ENCODE measurements at places on chromosomes 4 and X.
A peak's percentile ranks its signal among the peaks of the same experiment; 100 is the strongest.

GRCh38 chr4:7134737-7135388 is 57.5 kb upstream of the SORCS2 start:
- DNase-seq: peak; percentile 71

GRCh38 chrX:63740382-63740781 is 44.6 kb downstream of the ARHGEF9 start:
- no peak for DNase-seq

DNA sequence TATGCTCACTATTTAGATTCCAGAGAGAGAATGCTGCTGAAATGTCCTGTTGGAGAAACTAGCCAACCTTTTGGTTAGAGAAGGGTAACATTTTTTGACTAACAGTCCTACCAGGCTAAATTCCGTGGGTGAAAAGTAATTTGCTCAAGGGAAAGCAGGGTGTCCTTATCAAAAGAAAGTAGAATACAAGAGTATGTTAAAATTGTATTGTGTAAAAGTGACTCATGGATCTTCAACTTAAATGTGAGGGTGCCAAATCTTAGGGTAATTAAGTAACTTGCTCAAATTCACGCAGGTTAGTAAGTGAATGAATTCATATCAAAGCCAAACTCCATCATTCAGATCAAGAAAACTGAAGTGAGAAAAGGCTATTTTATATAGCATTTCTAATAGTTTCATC is 81.7 kb downstream of the PCDH7 start:
- DNase-seq: no peak

- no peak for DNase-seq
Measured at GRCh38 chr4:68383115-68383514, 33.2 kb upstream of the YTHDC1 start.

GRCh38 chr4:95248720-95249425 is 299.9 kb downstream of the UNC5C start:
- DNase-seq: no peak

GRCh38 chrX:110346681-110347080 is 12.0 kb upstream of the RTL9 start:
- DNase-seq: peak; percentile 31

GRCh38 chrX:74318672-74319071 is 14.7 kb downstream of the ZCCHC13 start:
- no peak for DNase-seq

GRCh38 chr4:181645489-181645888 is 597.7 kb upstream of the TENM3 start:
- no peak for DNase-seq

DNA sequence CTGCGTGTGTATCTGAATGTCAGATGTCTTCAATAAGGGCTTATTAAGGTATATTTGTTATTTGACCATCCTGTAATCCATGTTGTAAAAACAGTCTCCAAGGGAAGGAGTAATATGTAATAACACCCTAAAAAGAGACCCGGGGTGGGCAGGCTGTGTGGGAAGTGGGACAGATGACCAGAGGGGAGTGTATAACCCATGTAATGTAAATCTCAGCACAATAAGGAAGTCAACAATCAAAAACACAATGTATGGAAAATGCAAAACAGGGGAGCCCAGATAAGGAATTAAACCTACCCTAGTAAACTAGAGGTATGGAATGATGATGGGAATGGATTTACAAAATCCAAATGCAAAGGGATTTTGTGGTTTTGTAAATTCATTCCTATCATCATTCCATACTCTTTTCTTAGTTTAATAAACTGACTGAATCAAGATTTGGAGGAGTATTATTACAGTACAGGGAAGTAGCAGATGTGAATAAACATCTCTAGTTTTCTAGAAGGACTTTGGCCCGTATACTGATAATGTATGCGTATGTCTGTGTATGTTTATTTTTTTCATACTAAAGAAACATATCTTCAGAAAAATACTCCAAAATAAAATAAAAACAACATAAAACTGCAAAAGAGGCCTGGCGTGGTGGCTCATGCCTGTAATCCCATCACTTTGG is 15.7 kb upstream of the ENPEP start:
- DNase-seq: no peak

DNA sequence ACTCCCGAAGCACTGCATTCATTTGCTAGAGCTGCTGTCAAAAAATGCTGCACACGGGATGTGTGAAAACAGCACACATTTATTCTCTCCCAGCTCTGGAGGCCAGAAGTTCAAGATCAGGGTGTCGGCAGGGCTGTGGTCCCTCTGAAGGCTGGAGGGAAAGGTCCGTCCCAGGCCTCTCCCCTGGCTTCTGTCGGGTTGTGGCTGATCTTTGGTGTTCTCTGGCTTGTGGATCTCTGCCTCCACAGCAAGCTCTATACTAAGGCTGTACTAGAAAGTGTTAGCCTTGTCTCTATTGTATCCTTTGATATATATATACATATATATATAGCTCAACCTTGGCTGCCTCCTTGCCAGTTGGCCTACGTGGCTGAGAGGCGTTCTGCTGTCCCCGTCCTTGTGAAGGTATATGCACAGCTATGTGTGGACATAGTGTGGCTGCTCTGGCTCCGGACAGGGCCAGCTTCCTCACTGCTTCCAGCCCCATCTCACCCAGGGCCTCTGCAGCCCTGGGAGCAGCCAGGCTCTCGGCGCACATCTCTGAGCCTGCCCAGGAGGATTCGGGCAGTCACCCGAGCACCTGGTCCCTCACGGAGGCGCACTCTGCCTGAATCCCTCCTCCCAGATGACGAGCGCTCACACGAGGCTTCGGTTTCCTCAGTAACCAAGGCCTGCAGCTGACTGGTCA is 15.0 kb upstream of the DUSP9 start:
- DNase-seq: no peak

DNA sequence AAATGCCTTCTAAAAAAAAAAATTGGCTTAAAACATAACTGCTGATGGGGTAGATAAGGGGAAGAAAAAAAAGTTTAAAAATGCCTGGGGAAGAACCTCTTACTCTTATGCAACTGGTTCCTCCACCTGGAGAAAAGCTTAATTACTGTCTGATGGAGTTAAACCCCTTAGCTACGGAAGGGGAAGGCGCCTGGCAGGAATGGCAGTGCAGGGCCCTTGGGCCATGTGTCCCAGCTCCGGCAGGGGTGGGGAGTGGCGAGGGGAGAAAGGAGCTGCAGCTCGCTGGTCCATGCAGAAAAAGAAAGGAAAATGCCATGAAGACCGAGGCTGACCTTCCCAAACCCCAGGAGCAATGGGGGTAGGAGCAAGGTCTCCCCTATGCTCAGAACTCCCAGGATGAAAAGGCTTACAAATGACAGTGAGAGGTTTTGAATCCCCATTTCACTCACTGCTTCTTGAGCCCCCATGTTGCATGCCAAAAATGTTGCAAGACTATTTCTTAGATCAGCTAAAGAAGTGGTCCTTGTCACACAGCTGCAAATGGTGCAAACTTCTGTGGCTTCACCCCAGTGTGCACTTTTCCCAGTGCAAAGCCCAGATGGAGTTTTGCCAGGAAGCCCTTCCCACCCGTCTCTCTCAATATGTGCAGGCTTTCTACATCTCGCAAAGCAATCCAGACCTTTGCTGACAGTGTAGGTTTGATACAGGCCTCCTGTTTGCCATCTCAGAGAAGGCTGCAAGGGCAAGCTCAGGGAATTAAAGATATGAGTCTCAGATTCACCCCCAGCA is 204.8 kb upstream of the CT83 start:
- no peak for DNase-seq

GRCh38 chr4:15925830-15926229 is 12.7 kb downstream of the FGFBP1 start:
- no peak for DNase-seq

DNA sequence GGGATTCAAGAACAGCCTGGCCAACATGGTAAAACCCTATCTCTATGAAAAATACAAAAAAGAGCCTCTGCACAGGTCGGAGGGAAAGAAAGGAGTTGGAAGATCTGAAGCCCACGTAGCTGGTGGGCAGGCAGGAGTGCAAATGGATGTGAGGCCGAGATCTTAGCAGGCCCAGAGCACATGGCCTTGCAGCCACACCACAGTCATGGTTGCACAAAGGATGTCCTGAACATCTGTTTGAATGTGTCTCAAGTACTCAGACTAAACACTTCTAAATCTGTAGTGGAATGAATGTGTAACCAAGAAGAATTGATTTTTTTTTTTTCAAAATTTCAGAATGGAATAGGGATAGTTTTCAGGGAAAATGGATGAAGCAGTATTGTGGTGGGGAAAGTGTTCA is 10.8 kb downstream of the CA5B start:
- no peak for DNase-seq

GRCh38 chr4:132427125-132427524 is 722.0 kb upstream of the PCDH10 start:
- no peak for DNase-seq

- no peak for DNase-seq
Measured at GRCh38 chr4:83209419-83209818, 75.2 kb downstream of the COQ2 start.

GRCh38 chrX:30659421-30659820 is 6.2 kb downstream of the GK start:
- no peak for DNase-seq

- no peak for DNase-seq
Measured at GRCh38 chr4:119049342-119049741, 86.3 kb upstream of the MYOZ2 start.

DNA sequence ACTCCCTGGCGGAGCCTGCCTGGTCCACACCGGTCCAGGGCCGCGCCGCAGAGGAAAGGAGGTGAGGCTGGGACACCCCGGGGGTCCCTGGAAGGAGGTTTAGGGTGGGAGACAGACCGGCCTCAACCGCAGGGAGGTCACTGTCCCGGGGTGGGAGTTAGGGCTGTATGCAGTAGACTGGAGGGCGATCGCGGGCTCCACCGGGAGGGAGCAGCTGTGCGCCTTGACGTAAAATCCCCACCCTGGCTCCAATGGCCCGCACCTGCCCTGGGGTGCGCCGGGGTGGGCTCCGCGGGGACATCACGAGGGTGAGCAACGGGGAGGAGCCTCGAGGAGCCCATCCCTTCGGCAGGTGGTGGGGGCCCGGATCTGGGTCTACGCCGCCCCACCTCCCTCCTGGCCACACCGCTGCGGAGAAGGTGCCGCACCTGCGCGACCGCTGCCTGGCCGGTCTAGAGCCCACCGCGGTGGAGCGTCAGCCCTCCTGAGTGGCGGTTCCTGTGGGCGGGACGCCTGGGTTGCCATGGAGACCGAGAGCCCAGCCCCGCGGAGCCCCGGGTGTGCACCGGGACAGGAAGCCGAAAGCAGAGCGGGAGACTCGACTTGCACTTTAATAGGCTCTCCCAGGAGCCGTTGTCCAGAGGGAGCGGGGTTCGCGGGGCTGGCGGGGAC is 105.1 kb downstream of the ADRA2C start:
- no peak for DNase-seq

DNA sequence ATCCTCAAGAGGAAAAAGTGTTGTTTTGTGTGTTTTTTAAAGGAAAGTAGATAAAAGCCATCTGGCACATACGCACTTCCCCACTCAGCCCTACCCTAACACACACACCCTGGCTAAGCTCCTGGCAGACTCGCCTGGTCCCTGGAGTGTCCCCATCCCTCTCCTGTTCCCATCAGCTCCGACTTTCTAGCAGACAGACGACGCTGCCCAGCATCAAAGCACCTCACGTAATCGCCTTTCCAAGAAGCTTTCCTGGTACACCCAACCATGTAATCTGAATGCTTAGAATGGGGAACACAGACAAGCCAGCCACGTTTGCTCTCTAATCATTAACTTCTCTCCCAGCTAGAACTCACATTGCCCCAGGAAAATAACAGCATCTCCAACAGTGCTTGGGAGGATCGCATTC is 116.2 kb downstream of the AFAP1 start:
- peak; percentile 87 for DNase-seq

DNA sequence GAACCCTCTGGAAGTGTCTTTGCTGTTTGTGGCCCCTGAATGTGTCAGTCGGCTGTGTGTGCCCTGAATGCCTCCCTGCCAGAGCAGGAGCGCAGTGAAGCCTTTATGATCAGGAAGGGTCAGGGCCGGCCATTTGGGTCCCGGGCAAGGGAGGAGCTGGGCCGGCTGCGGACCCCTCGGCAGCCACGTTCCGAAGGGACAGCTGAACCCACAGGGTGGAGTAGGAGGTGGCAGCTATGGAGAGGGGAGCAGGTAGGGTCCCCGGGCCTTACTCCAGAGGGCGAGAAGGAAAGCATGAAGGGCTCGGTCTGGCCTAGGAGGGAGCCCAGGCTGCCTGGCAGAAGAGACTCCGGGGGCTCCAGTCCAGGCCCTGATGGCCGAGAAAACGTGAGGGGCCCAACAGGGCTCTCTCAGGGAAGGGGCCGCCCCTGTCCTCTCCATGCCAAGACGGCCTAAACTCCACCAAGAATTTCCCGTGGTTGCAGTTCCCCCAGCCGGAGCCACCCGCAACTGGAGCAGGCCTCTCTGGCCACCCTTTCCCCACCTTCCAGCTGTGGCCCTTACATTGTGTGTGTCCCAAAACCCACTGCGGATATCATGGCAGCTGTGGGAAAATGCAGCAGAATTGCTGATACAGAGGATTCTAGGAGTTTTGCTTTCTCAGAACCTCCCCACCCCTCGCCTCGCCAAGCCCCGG is 182.2 kb upstream of the STK26 start:
- no peak for DNase-seq

DNA sequence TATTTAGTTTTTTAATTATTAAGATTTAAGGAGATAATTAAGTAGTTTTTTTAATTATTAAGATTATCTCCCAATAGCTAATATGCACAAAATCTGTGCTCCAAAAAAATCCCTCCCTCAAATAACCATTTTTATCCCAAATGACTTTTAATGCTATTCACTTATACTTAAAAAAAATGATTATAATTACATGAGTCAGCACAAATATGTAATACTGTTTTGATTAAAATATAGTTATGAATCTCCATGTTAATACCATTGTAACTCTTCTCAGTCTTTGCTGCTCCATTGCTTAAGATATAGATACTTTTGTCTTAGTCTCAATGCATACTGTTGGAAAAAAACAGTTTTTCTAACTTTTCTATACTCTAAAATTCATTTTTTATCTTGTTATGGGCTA is 1121.1 kb upstream of the ADGRL3 start:
- DNase-seq: no peak

DNA sequence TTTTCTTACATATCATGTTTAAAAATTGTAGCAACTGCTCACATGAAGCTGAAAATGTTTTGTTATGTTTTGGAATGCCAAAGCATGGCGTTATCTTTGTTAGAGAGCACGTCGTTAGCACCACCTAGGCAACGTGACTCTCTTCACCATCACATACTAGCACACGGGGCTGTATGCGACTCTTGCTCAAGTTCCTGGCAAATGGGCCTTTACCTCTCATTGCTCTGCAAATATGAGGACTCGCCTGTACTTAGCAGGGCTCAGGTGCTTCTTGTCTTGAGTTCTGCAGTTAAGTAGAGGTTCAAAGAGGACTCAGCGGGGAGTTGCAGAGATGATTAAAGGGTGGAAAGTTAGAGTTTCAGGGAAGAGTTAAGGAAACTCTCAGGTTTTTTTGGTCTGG is 59.4 kb downstream of the CLCN4 start:
- DNase-seq: no peak

- peak; percentile 98 for DNase-seq
Measured at GRCh38 chr4:68349649-68350360, at the start of gene YTHDC1. YTHDC1 (minus strand) TSS chr4:68350090; CDS start chr4:68349753, 337 bp downstream.

GRCh38 chr4:176274441-176274840 is 5.4 kb upstream of the ASB5 start:
- DNase-seq: no peak

- DNase-seq: no peak
Measured at GRCh38 chr4:3744901-3745300, 21.3 kb upstream of the ADRA2C start.

- peak; percentile 57 for DNase-seq
Measured at GRCh38 chr4:162163892-162164759, at the start of gene FSTL5. FSTL5 (minus strand) TSS chr4:162164000; CDS start chr4:162111396, 52,604 bp downstream.

GRCh38 chrX:13487731-13488505 is 81.5 kb upstream of the EGFL6 start:
- DNase-seq: no peak

Measured in Right ventricle myocardium superior (tissue), 1 donor.